Esophagus squamous epithelium (tissue), 5 donors: ENCODE measurements at places on chromosomes 3 and 15. TPM values are rescaled to one million over a fixed set of nuclear protein-coding genes. Genes with fewer than 3 reads are reported as not detected.

Gene NR1I2
- not detected for total RNA-seq

Gene SPRED1
- total RNA-seq: 4.3 TPM

DNA sequence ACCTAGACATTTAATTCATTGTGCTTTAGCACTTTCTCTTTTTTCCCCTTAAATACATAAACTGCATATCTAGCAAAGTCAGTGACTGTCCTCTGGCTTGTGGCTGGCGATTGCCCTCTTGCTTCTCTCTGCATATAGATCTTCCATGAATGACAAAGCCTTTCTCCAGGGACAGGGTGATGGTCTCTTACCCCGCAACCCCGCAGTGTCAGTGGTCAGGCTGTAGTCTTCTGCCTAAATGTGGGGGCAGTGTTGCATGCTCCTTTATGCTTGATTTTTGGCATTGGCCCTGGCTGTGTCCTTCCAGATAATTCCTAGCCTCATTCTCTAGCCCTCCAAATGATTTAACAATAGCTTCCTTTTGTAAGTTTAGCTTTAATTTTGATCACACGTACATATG lies 407.8 kb downstream of the GABRB3 start:
- no peak for DNase-seq

DNA sequence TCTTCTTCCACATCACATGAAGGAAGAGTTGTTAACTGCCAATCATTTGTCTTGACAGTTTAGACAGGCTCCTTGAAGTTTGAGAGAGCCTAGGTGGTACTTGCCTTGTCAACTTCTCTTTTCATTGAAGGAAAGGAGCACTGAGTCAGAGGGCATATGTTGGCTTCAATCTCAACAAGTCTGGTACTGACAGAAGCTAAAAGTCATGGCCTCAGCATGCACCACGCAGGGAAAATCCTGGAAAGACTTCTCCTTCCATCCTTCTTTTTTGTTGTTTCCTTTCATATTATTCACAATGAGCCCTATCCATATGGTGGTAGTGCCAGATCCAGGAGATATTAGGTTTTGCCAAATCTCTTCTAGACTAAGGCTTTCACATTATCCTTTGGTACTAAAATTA lies 1272.5 kb downstream of the ROBO1 start:
- DNase-seq: no peak

GRCh38 chr3:121768452-121768851 lies 18.9 kb upstream of the GOLGB1 start:
- no peak for DNase-seq

DNA sequence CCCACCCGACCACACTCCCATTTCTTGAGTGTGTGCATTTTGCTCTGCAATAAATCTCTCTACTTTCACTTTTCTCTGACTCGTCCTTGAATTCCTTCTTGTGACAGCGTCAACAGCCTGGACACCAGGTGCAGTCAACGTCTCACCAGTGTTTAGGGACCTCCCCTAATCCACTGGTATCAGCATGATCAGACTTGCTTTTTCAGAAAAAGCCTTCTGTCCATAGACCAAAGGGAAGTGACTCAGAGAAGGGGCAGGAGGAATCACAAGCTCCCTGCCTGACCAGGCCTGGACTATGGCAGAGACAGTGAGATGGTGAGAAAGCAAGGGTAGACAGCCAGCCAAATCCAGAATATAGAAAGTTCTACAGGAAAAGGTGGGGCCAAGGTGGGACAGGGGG lies 15.5 kb downstream of the CCR5 start:
- DNase-seq: no peak

DNA sequence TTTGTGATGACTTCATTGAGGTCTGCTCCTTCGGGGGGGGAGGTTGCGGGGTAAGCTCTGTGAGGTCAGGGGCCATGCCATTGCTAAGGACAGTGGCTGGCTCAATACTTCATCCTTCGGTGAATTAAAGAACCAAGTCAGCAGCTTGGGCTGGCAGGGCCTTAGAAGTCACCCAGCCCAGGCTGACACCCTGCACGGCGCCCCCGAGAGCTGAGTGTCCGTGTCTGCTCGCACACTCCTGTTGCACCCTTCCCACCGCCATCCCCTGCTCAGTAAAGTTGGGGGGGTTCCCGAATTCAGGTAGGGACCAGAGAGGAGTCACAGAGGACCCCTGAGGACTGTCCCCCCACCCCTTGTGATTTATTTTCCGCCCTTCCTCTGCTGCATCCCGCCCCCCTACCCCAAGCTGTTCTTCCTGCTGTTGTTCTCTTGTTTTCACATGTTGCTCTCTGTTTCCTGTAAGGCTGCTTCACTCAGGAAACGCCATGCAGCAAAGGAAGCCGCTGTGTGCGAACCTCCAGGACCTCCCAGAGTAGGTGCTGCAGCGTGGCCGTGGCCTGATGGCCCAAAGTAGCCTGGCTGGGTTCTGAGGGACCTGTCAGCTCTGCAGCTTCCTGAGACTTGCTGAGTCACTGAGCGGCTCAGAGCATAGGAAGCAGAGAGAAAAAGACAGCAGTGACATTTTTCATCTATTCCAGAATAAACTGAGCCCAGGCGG lies 14.4 kb downstream of the EFCC1 start:
- DNase-seq: no peak

GRCh38 chr3:16377196-16377595 lies 112.2 kb downstream of the OXNAD1 start:
- DNase-seq: no peak

DNA sequence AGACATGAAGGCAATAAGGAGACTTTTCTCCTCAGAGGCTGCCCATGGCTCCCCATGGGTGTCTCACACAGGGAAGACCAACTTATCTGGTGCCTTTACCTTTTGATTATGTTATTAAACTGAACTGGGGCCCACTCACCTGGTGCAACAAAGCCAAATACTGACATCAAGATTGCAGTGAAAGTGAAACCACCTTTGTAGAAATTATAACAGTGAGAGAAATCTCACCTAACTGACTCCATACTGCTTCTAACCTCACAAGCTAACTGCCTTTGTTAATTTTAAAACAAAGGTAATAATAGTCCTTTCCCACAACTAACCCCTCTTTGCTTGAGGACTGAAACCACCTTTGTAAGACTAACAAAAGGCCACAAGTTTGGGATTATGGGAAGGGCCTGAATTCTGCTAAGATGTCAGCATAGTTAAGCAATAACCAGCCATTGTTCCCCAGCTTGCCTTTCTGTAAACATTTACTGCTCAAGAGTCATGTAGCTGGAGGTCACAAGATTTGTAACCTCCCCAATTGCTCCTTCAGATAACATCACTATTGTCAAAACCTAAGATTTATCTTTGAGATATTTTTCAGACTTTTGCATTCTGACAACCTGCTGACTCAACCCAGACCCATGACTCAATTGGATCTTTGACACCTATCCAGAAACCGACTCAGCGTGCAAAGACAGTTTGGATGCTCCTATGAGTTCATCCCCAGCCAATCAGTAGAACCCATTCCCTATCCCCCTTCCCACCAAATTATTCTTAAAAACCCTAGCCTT lies 420.3 kb upstream of the CFAP20DC start:
- no peak for DNase-seq

GRCh38 chr3:8441969-8442559 lies 59.6 kb upstream of the LMCD1 start:
- DNase-seq: no peak

Gene HYAL3
- total RNA-seq: 5.8 TPM
